Fibroblast of skin of abdomen (primary cell): ENCODE measurements at places on chromosomes 12 and 14.

DNA sequence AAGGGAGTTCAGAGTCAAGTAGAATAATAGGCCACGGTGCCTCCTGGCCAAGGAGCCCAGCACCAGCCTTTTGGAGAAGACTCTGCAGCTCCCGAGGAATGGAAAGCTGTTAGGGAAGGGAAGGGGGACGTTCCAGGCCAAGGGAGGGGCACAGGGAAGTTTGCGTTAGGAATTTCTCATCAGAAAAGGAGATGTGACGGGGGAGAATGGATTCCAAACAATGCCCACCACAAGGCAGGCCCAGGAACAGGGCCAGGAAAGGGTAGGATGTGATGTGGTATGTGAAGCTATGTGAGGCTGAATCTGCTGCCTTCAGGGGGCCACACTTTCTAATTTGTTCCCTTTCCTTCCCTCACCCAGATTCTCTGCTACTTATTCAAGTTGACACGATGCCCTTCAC lies 46.0 kb downstream of the DGLUCY start:
- peak; percentile 18 for DNase-seq

GRCh38 chr12:119089380-119090013 lies 89.2 kb upstream of the HSPB8 start:
- no peak for DNase-seq

DNA sequence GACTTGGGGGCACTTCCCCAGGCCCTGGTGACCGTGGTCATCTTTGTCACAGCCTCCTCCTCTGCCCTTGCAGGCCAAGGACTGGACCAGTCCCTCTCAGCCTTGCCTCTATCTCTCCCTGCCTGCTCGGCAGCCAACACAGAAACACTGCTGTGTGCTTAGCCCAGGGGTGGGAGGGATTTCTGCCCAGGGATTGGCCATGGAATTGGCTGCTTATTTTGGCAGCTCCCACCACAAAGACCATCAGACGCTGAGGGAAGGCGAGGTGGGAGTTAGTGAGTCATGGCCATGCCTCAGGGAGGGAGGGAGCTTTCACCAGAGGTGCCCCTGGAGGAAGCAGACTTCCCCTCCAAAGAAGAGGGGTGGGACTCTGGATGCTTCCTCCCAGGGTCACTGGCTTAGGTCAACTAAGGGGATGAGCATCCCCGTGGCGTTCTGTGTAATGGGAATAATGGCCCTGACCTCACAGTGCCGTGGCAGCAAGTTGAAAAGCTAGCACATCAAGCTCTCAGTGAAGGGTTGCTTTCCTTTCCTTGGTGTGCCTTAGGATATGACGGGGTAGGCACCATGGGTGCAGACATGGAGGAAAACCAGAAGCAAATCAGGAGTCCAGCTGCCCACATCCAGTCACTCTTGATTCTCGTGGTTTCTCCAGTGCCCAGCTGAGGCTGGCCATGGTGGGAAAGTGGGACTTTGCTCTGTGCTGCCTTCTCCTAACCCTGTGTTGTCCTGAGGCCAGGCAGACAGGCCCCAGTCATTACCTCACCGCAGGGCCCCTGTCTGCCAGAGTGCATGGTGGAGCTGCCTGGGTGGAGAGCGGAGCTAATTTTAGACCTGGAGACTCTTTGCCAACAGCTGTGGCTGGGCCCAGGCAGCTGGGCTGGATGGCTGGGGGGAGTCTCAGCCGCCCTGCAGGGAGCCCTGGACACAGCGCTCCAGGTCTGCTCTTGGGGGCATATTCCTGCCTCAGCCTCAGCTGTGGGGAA lies 21.4 kb downstream of the B4GALNT3 start:
- DNase-seq: peak; percentile 60

GRCh38 chr14:67986131-67986841 lies 166.7 kb downstream of the RAD51B start:
- DNase-seq: peak; percentile 80

DNA sequence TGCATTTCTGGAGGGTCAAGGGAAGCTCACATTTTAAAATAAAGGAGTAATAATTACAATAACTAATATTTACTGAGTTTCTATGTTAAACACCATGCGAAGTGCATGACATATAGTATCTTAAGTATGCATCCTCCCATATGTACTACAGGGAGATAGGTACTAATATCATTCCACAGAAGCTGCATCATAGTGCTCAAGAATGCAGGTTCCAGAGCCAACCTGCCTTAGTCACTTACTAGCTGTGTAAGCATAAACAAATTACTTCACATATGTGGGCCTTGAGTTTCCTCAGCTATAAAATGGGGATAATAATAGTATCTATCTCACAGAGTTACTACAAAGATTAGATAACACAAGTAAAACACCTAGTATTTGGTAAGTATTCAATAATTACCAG lies 18.3 kb downstream of the ARMH4 start:
- peak; percentile 75 for DNase-seq

- DNase-seq: no peak
These were observed 33.1 kb upstream of the MMP17 start for GRCh38 chr12:131795064-131795463.

- DNase-seq: no peak
These were observed 78.4 kb downstream of the EP400 start for GRCh38 chr12:132028111-132028510.

- DNase-seq: peak; percentile 84
These were observed 245.6 kb upstream of the RGS6 start for GRCh38 chr14:71686677-71687076.

- no peak for DNase-seq
These were observed 29.6 kb upstream of the GRIN2B start for GRCh38 chr12:14010989-14011388.

DNA sequence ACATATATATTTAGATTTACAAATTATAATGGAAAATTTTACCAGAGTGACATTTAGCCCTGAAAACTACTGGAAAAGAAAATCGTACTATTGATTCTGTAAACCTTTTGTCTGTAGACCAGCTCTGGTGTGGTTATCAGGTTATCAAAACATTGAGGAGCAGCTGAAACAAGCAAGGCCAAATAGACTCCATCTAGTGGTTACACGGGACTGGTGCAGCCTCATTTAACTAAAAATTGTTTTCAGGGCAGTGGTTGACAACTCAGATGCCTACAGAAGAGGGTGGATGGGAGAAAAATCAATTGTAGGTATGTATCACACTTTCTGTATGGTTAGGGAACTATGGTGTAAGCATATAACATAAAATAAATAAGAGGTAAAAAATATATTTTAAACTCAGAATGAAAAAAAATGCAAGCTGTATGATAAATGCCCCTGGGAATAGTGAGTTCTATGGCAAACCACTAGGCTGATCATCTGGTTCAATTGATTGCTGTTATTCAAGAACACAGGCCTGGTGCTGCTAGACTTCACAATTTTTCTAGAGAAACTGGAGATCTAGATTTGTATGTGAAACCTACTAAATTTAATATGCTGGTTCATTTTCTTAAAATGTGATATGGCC lies 51.2 kb downstream of the ACSS3 start:
- DNase-seq: peak; percentile 34

GRCh38 chr14:65287264-65288131 lies 125.0 kb upstream of the FUT8 start:
- DNase-seq: no peak

- DNase-seq: no peak
These were observed 886 bp upstream of the PRICKLE1 start for GRCh38 chr12:42590330-42590934.

GRCh38 chr12:45191239-45191638 lies 24.7 kb upstream of the ANO6 start:
- DNase-seq: peak; percentile 55
